ENCODE measurements at places on chromosomes 1 and 21.

GRCh38 chr1:229217716-229218115 lies 53.2 kb upstream of the RAB4A start:
- peak; percentile 35 for DNase-seq

GRCh38 chr1:173853074-173853473 lies 14.7 kb downstream of the GAS5 start:
- peak; percentile 68 for DNase-seq

DNA sequence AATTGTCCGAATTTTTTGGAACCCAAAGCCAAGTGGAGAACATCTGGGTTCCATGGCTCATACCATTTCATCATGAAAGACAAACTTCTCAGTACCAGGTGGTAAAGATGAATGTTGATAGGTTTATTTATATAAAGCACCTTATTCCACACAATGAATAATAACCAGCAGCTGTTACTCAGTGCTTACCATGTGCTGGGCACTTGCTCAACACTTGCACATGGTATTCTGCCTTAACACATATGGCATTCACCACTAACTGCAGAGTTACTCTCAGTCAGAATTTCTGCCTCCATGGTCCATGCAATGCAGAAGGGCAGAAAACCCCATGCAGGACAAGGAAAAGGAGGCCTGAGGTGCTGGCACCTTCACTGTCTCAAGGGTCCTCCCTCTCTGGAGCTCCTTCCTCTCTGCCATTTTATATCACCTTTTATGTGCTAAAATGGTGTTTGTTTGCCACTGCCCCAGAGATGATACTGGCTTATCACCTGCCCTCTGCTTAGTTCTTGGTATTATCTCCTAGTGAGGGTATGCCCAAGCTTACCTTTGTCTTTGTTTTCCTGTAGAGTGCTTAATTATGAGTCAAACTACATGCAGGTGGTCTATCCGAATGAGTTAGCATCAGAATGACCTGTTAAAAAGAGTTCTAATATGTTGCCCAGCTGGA lies 76.7 kb upstream of the ZNF326 start:
- peak; percentile 83 for DNase-seq

- DNase-seq: peak; percentile 78
These were observed 18.5 kb downstream of the SERTAD4 start for GRCh38 chr1:210250998-210251679.

- no peak for DNase-seq
These were observed 301.7 kb downstream of the NTNG1 start for GRCh38 chr1:107442551-107442950.

DNA sequence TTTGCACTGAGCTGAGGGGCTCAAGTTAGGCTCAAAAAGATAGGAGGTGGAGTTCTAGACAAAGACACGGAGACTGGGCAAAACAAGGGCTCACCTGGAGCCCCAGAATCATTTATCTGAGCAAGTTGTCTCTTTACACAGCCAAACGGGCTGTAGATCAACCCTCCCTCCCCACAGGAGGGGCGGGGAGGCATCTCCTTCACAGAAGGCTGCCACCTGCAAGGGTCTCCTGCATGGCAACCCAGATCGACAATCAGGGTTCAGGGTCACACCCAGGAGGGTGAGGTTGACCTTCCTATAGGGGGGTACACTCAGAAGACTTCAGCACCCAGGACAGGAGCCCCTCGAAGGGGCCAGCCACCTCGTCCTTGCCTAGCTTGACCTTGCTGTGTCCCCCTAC lies 84.0 kb downstream of the CD247 start:
- no peak for DNase-seq

GRCh38 chr1:207606362-207606755 lies 38.6 kb upstream of the CR1L start:
- peak; percentile 66 for DNase-seq

- no peak for DNase-seq
These were observed 32.8 kb upstream of the CD1D start for GRCh38 chr1:158147869-158148268.

Data from epithelial cell of esophagus (primary cell).